B cell (primary cell): ENCODE measurements at places on chromosomes 1 and 21. TPM values are rescaled to one million over a fixed set of nuclear protein-coding genes. Genes with fewer than 3 reads are reported as not detected.

- H3K4me3 ChIP-seq: no peak overlapping the region
- H3K36me3 ChIP-seq: no peaks in the 10 kb centered on the region
- H3K27me3 ChIP-seq: peaks cover 4% of the 10 kb centered on the region
- H3K27ac ChIP-seq: no peak overlapping the region
- no peak for DNase-seq
Measured at GRCh38 chr1:204130178-204130577, 21.7 kb downstream of the ETNK2 start.

DNA sequence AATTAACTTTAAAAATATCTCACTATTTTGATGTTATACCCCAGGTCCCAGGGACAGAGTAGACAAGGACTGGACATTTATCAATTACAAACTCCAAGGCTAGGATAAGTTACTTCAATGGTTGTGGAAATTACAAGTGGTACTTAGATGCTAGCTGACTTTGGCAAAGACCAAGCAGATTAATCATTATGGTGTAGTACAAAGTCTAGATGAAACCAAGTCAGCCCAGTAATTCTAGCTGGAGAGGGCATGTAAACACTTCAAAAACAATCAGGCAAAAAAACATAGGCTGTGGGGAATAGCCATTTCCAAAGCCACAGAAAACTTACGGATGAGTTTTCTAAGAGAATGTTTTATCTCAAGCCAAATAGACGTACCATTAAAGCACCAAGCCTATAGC, 124.5 kb downstream of the TSEN15 start:
- no peaks in the 10 kb centered on the region for H3K27me3 ChIP-seq
- no peaks in the 10 kb centered on the region for H3K36me3 ChIP-seq
- H3K27ac ChIP-seq: no peak overlapping the region
- no peaks in the 10 kb centered on the region for H3K4me1 ChIP-seq

The TCEA3 gene
- not detected in 2 replicates for total RNA-seq

GRCh38 chr1:32881871-32882850, 4.1 kb upstream of the HPCA start:
- no peak overlapping the region for H3K4me3 ChIP-seq
- H3K36me3 ChIP-seq: no peaks in the 10 kb centered on the region
- H3K27ac ChIP-seq: no peak overlapping the region
- no peak for DNase-seq

DNA sequence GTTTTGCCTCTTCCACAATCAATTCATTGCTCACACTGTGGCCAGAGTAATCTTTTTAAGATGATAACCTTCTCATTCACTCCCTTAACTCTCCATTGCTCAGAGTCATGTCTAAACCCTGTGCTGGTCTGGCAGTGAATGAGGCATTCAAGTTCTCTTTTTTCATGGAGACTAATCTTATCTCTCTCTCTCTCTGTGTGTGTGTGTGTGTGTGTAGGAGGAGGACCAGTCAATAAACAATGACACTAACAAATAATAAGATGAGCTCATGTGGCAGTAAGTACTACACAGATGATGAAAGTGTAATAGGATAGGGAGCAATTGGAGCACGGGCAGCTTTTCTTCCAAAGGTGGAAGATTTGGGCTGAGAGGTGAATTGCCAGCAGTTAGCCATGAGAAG, 122.0 kb upstream of the B3GALT2 start:
- DNase-seq: no peak
- no peaks in the 10 kb centered on the region for H3K36me3 ChIP-seq
- H3K27me3 ChIP-seq: no peaks in the 10 kb centered on the region
- no peak overlapping the region for H3K27ac ChIP-seq

The RAB42 gene
- not detected in 2 replicates for total RNA-seq

The DEDD gene
- 40.8 and 46.0 TPM in 2 replicates for total RNA-seq

The RSPO1 gene
- total RNA-seq: not detected in 2 replicates

The LAX1 gene
- total RNA-seq: 20.5 and 23.5 TPM in 2 replicates

DNA sequence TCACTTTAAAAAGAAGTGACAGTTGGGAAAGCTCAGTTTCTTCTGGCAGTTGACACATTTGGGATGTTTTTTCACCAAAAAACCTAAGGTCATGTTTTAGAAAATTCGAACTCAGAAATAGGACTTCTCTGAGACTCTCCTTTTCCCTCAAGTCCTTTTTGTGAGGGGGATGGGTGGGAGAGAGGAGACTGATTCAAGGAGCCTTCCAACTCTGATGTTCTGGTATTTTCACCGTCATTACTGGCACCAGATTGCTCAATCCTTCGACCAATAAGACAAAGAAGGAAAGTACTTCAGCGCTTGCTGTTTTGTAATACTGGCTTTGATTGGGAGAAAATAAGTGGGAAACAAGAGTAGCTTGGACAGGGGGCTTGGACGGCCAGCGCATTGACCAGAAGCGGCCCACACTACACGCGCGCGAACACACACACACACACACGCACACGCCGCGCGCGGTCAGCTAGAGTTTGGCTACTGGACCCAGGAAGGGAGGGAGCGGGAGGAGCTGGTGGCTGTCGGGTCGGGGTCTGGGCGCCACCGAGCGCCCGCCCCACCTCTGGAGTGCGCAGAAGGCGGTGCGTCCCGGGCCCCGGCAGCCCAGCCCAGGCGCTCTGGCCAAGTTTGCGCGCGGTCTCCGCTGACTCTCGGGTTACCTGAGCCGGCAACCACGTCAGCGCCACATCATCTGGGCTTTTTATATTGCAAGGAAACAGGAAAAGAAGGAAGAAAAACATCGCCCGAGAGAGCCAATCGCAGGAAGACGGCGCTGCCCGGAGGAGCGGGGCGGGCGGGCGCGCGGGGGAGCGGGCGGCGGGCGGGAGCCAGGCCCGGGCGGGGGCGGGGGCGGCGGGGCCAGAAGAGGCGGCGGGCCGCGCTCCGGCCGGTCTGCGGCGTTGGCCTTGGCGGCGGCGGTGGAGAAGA, at the start of gene KCNK1:
Gene KCNK1 (plus strand): TSS at position 855 of the 921 bp plus-strand sequence. CDS start 66 bp downstream, at position 921.
- H3K36me3 ChIP-seq: no peaks in the 10 kb centered on the region
- no peaks in the 10 kb centered on the region for H3K4me1 ChIP-seq
- DNase-seq: no peak

GRCh38 chr1:97781762-97782337, 139.0 kb downstream of the DPYD start:
- no peaks in the 10 kb centered on the region for H3K36me3 ChIP-seq
- H3K4me3 ChIP-seq: no peak overlapping the region
- peaks cover 5% of the 10 kb centered on the region for H3K4me1 ChIP-seq
- H3K27me3 ChIP-seq: no peaks in the 10 kb centered on the region
- peak; percentile 4 for DNase-seq
- no peak overlapping the region for H3K27ac ChIP-seq

- H3K27ac ChIP-seq: no peak overlapping the region
- H3K36me3 ChIP-seq: peaks cover 42% of the 10 kb centered on the region
- H3K4me3 ChIP-seq: no peak overlapping the region
Measured at GRCh38 chr21:35034203-35034926, 14.7 kb downstream of the RUNX1 start.

DNA sequence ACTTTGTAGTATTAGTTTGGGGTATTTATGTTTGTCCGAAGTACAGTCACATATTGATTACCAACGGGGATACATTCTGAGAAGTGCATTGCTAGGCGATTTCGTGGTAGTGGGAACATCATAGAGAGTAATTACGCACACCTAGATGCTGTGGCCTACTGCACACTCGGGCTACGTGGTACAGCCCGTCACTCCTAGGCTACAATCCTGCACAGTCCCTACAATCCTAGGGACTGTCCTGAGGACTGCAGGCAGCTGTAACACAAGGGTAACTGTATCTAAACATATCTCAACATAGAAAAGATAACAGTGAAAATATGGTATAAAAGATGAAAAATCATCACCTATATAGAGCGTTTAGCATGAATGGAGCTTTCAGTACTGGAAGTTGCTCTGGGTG, 18.6 kb downstream of the EXOC8 start:
- no peaks in the 10 kb centered on the region for H3K36me3 ChIP-seq
- no peak for DNase-seq
- H3K27me3 ChIP-seq: no peaks in the 10 kb centered on the region

The PDPN gene
- 0.27 TPM in 1 of 2 replicates, not detected in the other for total RNA-seq

DNA sequence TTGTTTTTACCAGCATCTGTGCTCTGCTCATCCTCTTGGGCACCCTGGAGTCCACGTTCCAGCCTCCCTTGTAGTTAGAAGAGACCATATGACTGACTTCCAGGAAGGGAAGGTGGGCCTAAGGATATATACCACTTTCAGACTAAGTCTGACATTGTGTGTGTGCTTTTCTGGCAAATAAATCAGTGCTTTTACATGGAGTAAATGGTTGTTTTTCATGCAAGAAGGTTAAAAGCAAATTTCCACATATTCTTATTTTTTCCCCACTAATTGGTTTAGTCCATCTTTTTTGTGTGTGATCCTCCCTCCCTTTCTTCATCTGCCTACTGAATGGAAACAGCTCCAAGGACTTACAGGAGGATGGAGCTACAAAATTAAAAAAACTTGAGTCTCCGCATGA, 119.8 kb downstream of the TBX15 start:
- H3K36me3 ChIP-seq: no peaks in the 10 kb centered on the region
- no peak overlapping the region for H3K4me3 ChIP-seq
- H3K27me3 ChIP-seq: no peaks in the 10 kb centered on the region
- H3K4me1 ChIP-seq: no peaks in the 10 kb centered on the region
- DNase-seq: no peak

The SMCP gene
- not detected in 2 replicates for total RNA-seq

GRCh38 chr1:31483012-31483946, 70.3 kb downstream of the SERINC2 start:
- peak; percentile 62 for DNase-seq
- H3K36me3 ChIP-seq: no peaks in the 10 kb centered on the region
- no peak overlapping the region for H3K27ac ChIP-seq
- H3K4me1 ChIP-seq: peaks cover 14% of the 10 kb centered on the region

The PTGFRN gene
- 0.10 and 0.17 TPM in 2 replicates for total RNA-seq
